ENCODE measurements at places on chromosomes 3 and 15.

DNA sequence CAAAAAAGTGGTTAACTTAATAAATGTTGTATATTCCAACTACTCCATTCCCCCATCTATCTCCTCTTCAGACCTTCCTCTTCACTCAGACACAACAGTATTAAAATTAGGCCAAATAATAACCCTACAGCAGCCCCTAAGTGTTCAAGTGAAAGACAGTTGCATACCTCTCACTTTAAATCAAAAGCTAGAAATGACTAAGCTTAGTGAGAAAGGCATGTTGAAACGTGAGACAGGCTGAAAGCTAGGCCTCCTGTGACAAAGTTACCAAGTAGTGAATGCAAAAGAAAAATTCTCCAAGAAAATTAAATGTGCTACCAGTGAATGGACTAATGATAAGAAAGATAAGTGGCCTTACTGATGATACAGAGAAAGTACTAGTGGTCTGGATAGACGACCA is 71.7 kb downstream of the ANKRD28 start:
- no peak for DNase-seq

DNA sequence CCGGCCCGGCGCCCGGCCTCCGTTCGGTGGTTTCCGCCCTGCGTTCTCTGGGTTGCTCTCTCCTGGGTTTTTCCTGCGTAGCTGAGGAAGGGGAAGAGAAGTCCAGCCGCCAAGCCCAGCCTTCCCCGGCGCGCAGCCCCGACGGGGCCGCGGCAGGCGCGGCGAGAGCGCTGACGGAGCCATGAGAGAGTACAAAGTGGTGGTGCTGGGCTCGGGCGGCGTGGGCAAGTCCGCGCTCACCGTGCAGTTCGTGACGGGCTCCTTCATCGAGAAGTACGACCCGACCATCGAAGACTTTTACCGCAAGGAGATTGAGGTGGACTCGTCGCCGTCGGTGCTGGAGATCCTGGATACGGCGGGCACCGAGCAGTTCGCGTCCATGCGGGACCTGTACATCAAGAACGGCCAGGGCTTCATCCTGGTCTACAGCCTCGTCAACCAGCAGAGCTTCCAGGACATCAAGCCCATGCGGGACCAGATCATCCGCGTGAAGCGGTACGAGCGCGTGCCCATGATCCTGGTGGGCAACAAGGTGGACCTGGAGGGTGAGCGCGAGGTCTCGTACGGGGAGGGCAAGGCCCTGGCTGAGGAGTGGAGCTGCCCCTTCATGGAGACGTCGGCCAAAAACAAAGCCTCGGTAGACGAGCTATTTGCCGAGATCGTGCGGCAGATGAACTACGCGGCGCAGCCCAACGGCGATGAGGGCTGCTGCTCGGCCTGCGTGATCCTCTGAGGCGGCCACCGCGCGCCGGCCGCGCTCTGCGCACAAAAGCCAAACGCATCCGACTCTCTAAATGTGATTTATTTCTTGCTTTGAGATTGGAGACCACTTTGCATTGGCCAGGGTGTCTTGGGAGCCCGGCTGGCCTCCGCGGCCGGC is 727 bp downstream of the RAP2B start:
- DNase-seq, result peak; percentile 59

DNA sequence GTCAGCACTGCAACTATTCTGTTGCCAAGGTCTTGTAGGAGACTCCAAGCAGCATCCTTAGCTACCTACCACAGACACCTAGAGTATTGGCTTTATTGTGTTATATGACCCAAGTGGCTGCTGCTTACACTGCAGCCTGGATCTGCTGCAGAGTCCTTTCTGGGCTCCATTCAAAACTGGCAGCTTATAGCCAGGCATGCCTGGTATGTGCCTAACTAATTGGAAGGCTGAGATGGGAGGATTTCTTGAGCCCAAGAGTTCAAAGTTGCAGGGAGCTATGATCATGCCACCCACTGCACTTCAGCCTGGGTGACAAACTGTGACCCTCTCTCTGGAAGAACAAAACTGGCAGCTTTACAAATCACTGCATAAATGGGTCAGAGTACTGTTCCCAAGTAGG is 8.6 kb downstream of the NDUFB4 start:
- DNase-seq, result no peak

DNA sequence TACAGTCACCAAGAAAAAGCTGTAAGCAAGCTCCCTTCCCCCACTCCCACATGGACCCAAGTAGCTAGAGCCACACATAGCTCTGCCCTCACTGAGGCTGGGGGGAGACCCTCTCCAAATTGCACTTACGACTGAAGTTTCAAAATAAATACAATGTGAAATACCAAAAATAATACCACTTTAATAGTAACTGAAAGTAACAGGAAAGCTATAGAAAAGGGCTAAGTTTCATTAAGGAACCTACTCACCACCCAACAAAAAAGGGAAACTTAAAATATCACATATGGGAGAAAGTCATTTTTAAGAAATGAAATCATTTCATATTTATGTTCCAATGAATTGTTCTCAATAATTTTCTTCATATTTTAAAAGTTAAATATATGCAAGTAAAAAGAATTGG is 130.4 kb upstream of the UBE2E2 start:
- DNase-seq, result no peak
